Stimulated activated CD4-positive, alpha-beta T cell treated with anti-CD3 and anti-CD28 coated beads, Interleukin-12 subunit alpha, Interleukin-12 subunit beta, amount 100 ng/mL, for 24 hours (primary cell): ENCODE measurements at places on chromosomes 6 and 20.

GRCh38 chr20:35517125-35517524, 12.3 kb downstream of the C20orf173 start:
- no peak for DNase-seq

DNA sequence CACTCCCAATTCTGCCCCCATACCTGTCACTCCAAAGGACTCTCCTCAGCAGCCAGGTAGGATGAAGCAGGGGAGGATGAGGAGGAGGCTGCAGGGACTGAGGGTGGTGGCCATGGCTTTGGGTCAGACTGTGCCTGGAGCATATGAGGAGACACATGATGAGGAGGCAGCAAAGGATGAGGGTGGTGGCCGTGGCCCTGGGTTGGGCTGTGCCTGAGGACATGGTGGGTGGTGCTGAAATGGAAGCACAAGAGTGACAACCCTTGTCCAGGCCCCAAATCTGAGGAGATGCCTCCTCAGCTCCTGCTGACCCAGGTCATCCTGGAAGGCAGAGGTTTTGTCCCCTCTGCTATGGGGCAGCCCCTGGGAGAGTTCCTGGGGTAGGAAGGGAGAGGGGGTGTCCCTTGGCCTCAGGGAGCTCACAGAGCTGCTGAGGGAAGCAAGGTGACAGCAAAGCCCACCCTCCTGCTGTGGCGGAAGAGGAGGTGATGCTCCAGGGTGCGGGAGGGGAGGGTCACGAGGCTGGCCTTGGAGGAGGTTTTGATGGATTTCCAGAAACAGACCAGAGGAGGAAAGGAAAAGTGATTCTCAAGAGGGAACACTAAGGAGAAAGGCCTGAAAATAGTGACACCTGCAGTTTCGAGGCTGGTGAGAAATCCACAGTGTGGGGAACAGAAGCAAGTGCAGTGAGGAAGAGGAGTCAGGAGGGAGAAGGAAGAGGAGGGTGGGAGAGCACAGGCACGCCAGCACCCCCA, 4.6 kb downstream of the RAET1G start:
- no peak for DNase-seq

GRCh38 chr6:16498237-16498636, 259.9 kb downstream of the GMPR start:
- DNase-seq = no peak

- no peak for DNase-seq
These were observed 241.6 kb downstream of the LY86 start for GRCh38 chr6:6829872-6830685.

GRCh38 chr6:1324936-1325335, 13.0 kb downstream of the FOXQ1 start:
- DNase-seq = no peak

DNA sequence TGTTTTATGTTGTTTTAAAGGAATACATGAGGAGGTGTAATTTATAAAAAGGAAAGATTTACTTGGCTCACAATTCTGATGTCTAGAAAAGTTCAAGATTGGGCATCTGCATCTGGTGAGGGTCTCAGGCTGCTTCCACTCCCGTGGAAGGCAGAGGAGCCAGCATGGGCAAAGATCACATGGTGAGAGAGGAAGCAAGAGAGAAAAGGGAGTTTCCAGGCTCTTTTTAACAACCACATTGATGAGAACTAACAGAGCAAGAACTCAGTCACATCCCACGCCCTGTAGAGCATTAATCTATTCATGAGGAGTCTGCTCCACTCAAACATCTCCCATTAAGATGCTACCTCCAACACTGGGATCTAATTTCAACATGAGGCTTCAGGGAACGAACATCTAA, 1666.3 kb downstream of the HACE1 start:
- DNase-seq = no peak

DNA sequence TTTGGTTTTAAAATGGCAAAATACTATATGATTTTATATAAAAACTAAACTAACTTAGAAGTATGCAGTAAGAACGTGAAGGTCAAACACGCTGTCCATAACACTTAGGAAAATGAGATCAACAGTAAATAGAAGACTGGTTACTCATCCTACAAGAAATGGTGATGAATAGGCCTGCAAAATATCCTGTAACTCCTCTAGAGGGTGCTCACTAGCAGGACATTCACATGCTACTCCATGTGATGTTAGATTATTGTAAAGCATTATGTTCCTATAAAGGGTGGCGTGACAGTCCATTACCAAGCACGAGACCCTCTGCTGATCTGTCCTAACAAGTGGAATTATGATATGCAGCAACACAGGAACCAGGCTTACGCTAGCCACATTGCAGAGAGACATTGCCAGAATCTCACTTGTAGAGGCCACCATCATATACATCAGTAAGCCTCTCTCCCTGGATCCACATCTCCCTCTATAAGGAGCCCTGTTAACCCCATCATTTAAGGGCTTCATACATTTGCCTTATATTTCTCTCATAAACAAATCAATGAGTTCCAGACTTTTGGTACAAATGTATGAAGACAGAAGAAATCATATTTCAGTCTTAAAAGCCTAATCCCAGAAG, 18.0 kb upstream of the DEFB129 start:
- no peak for DNase-seq

- no peak for DNase-seq
These were observed 288.1 kb upstream of the SUPT3H start for GRCh38 chr6:45665859-45666258.
